Vagina (tissue), 2 donors: ENCODE measurements at places on chromosomes 4 and X.

- DNase-seq: no peak
These were observed 38.1 kb downstream of the MID1 start for GRCh38 chrX:10582215-10582733.

DNA sequence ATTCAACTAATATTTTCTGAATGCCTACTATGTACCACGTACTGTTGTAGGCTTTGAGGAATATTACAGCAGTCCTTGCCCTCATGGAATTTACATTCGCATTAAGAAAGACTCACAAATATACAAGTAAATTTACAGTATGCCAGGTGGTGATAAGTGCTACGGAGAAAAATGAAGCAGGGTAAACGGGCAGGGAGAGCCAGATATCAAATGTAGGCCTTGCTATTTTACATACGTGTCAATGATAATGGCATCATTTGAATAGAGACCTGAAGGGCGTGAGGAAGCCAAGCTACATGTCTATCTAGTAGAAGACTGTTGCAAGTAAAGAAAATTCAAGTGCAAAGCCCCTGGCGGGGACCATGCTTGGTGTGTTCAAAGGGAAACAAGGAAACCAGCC lies 65.2 kb downstream of the AMMECR1 start:
- no peak for DNase-seq

DNA sequence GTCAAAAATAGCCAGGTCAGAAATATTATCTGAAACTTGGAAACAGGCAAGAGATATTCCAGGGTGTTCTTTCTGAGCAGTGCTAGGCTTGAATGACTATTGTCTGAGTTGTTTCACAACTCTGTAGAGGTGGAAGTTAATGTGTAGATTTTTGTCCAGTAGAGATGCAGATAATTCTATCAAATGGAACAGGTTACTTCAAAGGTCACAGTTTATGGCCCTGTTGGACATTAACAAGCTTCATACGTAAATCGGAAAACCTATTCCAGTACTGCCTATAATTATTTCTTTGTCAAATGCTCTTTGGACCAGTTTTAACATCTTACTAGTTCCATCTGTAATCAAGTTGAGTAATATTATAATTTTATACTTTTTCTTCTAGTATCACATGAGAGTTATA lies 1639.4 kb upstream of the TENM3 start:
- no peak for DNase-seq

DNA sequence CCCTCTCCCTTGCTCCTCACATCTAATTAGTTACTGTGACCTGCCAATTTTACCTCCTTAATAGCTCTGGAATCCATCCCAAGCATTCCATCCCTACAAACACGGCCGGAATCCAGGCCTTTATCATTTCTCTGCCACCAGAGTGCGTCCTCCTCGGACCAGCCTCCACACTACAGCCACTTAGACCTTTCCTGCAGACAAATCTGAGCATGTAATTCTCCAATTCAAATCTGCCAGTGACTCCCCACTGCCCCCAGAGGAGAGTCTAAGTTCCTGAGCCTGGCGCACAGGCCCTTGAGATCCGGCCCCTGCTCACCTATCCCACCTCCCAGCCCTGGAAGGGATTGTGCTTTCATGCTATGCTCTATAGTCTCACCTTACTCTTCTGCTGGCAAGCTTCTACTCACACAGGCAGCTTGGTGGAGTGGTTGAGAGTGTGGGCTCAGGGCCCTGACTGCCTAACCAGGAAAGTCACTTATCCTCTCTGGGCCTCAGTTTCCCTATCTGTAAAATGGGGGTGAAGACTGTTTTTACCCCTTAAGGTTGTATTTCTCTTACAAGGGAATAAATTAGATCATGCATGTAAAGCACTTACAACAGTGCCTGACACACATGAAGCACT lies 31.2 kb downstream of the PJA1 start:
- DNase-seq: no peak

GRCh38 chrX:65034668-65035445 lies 58.6 kb upstream of the ZC4H2 start:
- DNase-seq: no peak

- no peak for DNase-seq
These were observed 226.9 kb downstream of the FSTL5 start for GRCh38 chr4:161936625-161937550.

DNA sequence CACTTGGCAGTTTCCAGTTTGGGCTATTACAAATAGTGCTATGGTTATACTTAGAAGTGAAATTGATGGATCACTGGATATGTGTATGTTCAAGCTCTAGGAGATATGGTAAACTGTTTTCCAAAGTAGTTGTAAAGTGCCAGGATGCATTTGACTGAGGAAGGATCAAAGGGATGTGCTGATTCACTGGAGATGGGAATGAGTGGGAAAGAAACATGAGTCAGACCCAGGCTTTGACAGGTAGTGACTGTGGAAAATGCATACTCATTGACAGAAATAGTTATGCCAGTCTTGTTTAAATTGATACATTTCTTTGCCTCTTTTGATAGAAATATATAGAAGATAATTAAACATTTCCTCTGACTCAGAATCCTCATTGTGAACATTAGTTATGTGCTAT lies 77.9 kb downstream of the CEP135 start:
- DNase-seq: no peak

DNA sequence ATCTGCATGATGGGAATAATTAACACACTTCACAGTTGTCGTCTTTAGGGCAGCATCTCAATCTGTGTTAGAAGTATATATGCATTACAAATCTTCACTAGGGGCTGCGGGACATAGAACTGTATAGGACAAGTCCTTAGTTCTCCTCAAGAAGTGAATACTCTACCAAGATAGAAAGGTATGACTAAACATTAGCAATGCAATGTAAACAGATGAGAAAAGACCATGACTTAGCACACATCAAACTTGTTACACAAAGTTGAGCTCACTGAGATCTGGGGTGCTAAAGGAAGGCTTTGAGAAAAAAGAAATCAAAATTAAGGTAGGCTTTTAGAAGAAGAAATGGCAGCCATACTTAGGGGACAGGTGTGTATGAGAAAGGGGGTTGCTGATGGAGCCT lies 182.1 kb upstream of the MAP3K15 start:
- DNase-seq: no peak

- DNase-seq: no peak
These were observed 802 bp downstream of the RFC1 start for GRCh38 chr4:39365360-39365759.

GRCh38 chr4:81606801-81607501 lies 135.2 kb upstream of the RASGEF1B start:
- no peak for DNase-seq

DNA sequence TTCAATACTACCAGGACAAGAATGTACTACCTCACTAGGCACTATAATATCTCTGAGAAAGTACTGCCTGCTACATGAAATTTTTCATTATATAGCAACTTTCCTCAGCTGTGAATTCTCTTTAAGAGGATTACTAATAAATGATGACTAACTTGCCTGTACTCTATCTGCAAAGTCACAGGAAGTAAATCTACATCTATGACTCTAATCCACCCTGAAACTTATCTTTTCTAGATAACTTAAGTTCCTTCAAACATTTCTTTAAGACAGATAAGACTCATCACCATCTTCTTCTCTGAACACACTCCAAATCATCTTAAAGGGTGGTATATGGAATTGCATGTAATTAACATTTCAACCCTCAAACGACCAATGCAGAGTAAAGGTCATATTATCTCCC lies 28.8 kb downstream of the RPS6KA3 start:
- no peak for DNase-seq

- no peak for DNase-seq
These were observed 134.3 kb upstream of the FGF13 start for GRCh38 chrX:138845786-138846185.

DNA sequence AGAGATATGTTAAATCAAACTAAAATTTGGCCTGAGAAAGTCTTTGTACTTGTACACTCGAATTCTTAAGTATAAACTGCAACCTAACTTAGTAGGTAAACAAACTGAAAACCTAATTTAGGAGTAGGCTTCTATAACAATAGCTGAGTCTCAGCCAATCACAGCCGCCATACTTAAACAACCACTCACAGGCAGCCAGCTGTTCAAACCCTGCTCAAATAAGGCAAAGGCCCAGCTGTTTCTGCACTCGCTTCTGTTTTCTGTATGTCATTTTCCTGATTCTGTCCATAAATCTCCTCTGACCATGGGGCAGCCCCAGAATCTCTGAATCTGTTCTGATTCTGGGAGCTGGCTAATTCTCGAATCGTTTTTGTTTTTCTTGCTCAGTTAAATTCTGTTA lies 7.8 kb upstream of the PLS3 start:
- DNase-seq: no peak

- DNase-seq: no peak
These were observed 7.2 kb downstream of the NR0B1 start for GRCh38 chrX:30301963-30302362.

- DNase-seq: no peak
These were observed 12.1 kb upstream of the GTPBP6 start for GRCh38 chrX:330726-331150.

- DNase-seq: no peak
These were observed 25.4 kb downstream of the C4orf17 start for GRCh38 chr4:99536271-99536670.

DNA sequence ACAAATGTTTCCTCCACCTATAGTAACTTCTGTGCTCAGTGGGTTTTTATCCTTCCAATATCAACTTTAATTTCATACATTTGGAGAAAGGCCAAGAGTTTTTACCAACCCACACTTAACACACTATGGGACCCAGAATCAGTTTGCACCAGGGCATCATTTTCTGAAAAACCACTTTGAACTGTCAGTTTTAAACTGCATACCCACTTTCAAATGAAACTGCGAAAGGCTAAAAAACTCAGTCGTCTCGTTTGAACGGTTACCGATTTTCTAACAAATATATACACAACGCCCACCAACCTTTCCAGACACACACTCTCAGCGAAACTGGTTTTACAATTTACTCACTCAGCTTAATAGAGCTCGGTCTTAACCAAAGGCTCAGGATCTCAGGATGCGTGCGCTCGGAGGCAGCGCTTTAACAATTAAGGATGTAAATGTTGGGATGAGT lies 376 bp downstream of the ABCG2 start:
- DNase-seq: no peak

DNA sequence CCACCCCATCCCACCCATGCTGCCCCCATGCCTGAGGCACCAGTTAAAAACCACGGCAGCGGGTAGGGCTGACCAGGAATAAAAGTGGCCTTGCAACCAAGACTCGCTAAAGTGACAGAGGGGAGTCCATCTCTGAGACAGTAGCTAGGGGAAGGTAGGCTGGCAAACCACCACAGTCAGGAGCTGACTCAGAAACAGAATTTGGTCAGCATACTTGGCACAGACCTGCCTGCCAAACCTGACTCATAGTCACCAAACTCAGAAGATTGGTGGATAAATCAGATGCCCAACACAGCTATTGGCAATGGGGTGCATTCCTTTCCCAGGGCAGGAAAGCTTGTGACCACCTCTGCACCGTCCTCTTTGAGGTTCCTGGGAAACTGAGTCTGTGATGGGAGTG lies 193.8 kb downstream of the BCOR start:
- no peak for DNase-seq

GRCh38 chr4:158816955-158817354 lies 48.1 kb downstream of the FNIP2 start:
- DNase-seq: no peak
